Fibroblast of lung (primary cell): ENCODE measurements at places on chromosomes 13 and 19.
A peak's percentile ranks its signal among the peaks of the same experiment; 100 is the strongest.

- no peak for DNase-seq
These were observed 12.2 kb downstream of the ZNF296 start for GRCh38 chr19:45063851-45064801.

DNA sequence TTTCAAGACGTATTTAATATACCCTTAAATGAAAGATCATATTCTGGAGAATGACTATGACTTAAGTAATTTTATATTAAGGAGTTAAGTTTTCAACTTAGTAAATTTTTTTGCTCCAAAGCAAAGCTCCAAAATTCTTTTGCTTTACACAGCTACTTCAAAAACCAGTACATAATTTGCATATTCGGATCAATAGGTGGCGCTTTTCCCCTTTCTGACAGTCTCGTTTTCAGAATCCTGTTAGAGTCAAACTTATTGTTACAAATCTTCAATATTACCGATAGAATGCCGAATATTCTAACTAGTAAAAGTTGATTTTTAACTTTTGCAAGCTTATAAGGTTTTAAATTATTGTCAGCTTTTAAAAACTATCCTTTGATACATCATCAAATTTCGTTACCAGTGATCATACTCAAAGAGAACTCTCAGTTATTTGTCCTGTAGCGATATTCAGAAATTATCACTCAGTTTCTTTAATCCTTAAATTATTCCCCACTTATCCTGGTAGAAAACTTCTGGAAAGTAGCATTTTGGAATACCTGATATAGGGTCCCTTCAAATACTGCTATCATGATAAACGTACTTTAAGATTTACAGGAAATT is 852.7 kb upstream of the KLHL1 start:
- DNase-seq: peak; percentile 28

GRCh38 chr13:110556224-110556606 is 5.3 kb downstream of the RAB20 start:
- no peak for DNase-seq

GRCh38 chr13:28538932-28539331 is 44.0 kb upstream of the FLT1 start:
- no peak for DNase-seq

GRCh38 chr19:6465006-6465405 is 935 bp downstream of the CRB3 start:
- no peak for DNase-seq

DNA sequence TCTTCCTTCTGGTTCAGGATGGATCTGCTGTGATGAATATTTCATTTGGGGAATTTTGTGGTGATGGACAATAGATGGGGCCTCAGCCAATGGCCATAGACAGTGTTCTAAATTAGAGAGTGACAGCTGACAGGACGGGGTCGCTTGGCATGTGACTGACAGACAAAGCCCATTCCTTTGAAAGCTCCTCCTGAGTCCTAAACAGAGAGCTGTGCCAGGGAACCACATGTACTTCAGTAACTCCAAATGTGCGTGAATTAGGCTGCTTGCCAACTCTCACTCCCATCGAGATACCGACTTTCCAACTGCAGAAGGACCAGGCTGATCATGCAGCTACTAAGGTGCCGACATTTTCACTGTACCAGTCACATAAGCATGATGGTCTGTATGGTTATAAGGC is 187.7 kb downstream of the SHISA2 start:
- DNase-seq: no peak

GRCh38 chr13:20313896-20314295 is 81.8 kb upstream of the GJB6 start:
- no peak for DNase-seq
